ENCODE measurements at places on chromosomes 3 and 15.

DNA sequence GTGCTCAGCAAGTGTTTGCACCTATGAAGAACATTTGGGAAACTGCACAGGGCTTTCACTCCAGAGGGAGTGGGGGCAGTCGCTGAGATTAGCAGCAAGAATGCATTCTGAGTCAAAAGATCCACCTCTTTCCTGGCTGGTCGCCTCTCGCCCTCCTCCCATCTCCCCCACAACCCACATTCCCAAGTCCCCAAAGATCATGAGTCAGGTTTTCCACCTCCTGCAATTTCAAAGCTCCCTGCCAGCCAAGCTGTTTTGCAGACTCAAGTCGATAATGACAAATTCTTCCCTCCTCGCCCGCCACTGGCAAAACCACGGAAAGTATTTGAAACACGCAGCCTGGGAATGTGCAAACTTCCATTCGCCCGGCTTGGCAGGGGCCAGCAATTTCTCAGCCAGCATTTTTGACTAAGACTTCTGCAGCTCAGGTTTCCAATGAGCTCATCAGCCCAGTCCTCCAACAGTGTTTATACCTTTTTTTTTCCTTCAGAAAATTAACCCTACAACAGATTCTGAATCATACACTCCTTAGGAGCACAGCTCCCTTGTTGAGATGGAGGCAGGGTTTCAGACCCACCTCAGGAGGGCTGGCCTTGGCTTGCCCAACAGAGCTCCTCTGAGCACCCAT lies 181.4 kb downstream of the SMAD6 start:
- peak; percentile 80 for DNase-seq

DNA sequence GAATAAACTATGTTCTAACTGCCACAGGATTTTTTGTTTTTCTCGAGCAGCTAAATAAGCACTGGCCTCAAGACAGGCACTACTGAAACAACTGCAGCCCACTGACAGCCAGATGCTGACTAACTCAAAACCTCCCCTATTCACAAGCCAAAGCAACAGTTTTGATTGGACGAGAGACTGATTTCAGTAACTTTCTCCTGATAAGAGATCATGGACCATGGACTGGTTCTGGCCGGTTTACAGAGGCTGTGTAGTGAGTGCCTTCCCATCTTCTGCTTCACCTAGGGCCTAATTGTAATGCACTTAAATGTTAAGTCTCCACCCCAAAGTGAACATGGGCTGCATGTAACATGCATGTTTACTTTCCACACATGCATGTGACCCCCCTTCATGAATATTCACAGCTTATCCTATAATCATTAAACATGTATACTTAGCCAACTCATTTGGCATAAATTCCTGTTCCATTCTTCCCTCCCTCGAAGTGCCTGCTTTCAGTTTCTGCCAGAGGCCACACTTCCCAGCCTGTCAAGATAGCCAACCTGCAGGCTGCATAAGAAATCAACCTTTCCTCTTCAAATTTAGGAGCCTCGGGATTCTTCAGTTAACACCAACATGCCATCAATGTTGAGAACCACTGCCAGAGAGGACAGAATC lies 108.2 kb downstream of the ULK4 start:
- no peak for DNase-seq

DNA sequence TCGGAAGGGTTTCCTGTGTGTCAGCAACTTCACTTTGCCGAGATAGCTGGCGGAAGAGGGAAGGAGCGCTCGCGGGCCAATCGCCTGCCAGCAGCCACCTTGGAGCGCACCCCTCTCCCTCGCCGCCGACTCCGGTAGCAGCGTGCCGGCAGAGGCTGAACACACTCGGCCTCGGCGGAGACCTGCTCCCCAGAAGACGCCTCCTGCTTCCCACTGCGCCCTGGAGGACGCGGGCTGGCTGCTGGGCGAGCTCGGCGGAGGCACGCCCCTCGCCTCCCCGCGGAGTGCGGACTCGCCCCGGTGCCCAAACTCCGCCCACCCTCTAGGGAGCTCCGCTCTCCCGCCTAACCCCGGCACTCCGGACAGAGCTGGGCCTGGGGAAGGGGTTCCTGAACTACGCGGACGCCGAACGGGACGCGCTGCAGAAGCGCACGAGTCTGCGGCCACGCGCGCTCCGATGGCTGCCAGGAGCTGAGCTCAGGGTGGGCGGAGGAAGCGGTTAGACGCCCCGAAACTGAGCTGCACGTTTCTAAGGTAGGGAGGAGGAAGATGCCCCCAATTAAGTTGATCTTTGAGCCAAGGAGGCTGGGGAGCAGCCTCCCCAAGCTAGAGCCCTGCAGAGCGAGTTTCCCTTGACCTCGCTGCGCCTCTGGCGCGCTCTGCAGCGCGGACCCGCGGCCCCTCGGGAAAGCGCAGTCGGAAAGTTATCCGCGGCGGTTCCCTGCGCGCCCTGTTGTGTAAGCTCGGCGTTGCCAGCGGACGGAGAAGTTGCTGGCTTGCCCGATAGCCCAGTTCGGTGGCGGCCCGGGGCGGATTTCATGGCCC lies at the start of gene P2RY1:
Gene P2RY1 (plus strand): TSS at position 356 of the 825 bp plus-strand sequence. CDS start 652 bp downstream, outside the sequence.
- peak; percentile 39 for DNase-seq

DNA sequence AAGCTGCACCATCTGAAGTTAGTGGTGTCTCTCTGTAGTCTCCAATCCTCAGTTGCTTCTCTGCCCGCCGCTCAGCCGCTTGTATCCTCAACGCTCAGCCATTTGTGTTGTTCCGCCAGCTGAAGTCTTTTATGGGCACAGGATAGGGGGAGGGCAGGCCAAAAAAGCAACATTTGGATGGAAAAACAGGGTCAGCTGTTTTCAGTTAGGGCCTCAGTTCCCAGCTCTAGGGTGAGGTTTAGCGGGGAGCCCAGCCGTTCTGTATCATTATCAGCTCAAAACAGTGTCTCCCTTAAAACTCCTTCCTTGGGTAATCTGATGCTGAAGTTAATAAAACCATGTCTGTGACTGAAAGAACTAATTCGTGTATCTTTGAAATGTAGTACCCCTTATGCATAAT lies 329.5 kb upstream of the AZI2 start:
- no peak for DNase-seq

- DNase-seq: no peak
Observed at GRCh38 chr3:149426325-149426724, 48.2 kb upstream of the TM4SF4 start.

- DNase-seq: peak; percentile 18
Observed at GRCh38 chr3:25130724-25131520, 297.1 kb upstream of the RARB start.

- no peak for DNase-seq
Observed at GRCh38 chr3:43176666-43177065, 70.8 kb upstream of the POMGNT2 start.

DNA sequence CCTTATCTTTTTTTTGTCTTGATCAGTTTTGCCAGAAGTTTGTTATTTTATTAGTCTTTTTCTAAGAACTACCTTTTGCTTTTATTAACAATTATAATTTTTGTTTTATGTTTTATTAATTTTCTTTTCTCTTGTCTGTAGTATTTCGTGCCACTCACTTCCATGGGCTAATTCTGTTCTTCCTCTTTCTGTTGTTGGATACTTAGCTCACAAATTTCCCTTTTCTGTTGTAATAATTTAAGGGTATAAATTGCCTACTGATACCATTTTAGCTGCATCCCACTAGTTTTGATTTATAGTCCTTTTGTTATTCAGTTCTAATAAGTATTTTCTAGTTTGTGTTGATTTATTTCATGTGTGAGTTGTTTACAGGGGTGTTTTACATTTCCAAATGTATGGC lies 48.6 kb downstream of the SNRK start:
- DNase-seq: no peak

GRCh38 chr3:148730676-148731075 lies 33.0 kb downstream of the AGTR1 start:
- DNase-seq: no peak

DNA sequence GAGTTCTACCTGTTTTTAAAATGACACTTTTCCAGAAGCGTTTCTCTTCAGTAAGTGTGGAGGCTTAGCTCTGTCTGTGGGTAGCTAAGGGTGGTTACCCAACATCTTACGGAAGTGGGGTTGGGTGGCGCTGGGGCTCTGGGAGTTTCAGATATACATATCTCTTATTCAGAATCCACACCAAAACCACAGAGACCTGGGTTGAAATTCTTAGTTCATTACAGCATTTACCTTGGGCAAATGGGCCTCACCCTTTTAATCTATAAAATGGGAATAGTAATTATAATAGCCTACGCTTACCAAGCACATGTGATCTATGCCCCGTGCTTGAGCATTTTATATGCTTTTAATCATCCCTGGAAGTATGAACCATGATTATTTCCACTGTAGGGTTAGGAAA lies 9.4 kb downstream of the PTPRG start:
- no peak for DNase-seq

DNA sequence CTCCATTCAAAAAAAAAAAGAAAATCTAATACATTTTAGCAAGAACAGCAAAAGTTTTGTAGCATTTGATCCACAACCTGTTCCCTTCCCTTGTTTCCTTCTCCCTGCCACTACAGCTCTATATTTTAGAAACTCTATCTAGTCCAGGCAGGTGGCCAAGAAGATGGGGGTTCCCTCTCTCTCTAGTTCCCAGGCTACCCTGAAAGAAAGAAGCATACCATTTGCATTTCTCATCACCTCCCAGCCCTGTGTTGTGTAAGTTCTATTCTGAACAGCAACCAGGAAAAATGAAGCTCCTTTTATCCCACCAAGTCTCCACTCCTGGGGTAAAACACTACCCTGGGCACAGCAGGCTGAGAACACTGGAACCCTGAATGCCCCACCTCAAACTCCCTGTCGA lies 100.0 kb downstream of the PCCB start:
- DNase-seq: no peak

DNA sequence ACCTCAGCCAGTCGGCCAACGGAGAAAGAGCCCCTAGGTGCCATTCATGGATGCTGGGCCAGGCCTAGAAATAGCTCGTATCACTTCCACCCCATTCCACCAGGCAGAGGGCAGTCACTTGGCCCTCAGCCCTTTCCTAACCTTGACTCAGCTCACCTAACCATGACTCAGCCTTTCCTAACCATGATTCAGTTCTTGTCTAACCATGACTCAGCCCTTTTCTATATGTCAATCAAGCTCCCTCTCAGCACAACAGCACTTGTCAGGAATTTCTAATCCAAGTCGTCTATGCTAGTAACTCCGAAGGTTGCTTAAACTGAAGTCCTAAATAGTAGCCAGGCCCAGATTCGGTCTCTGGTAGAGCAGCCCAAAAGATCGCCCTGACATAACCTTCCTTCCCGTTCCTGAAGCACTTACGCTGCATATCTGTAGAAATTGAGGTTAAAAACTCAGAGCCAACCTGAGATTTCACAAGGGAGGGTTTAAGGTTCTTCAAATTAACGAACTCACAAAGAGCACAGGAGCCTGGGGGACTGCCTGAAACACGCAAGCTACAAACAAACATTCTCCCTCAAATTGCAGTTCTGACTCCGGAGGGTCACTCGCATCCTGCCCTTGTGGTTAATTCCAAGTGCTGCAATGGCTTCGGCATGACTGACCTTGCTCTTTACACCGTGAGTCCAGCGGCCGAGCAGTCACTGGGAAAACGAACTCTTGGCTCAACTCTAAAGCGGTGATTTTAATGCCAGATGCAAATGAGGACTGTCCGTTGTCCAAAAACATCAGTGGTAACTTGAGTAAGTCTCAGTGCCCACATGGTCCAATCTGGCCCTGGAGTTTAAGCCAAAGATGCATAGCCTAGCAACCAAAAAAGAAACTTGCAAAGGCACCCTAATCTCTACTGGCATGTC lies 99.9 kb downstream of the ADAMTS17 start:
- no peak for DNase-seq

DNA sequence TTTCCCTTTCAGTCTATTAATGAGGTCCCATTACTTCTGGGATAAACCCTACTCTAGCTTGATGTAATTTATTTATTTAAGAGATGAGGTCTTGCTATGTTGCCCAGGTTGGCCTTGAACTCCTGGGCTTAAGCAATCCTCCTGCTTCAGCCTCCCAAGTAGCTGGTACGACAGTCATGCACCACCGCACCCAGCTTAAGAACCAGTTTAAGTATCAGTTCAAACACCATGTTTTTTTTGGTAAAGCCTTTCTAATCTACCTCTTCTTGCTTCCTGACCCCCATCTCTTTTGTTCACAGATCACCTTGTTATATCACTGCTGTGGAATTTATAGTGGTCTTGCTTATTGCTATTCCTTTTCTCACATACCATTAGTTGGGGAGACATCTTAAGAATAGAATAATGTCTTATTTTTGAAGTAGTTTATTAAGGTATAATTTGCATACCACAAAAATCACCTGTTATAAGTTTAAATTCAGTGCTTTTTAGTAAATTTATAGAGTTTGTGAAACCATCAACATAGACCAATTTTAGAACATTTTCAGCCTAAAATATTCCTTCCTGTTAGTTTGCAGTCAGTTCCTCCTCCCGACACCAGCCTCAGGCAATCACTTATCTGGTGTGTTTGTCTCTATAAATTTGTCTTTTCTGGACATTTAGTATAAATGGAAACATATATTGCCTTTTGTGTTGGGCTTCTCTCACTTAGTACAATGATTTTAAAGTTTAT lies 257.9 kb downstream of the PDCD6IP start:
- no peak for DNase-seq

DNA sequence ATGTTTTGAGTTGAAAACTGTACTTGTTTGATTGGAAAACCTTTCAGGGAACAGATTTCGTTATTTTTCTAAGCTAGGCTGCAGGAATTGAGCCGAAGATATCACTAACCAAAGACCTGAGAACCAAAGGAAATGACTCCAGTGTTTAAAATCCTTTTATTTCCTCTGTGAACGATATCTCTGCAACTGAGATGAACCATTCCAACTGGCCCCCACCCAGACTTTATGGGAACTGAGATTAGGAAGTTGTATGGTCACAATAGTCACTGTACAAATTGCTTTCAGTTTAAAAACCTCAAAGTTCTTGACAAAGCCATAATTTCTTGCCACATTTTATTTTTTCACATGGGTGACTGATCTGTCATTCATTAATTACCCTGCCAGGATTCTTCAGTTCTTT lies 232.4 kb downstream of the RBMS3 start:
- DNase-seq: no peak

DNA sequence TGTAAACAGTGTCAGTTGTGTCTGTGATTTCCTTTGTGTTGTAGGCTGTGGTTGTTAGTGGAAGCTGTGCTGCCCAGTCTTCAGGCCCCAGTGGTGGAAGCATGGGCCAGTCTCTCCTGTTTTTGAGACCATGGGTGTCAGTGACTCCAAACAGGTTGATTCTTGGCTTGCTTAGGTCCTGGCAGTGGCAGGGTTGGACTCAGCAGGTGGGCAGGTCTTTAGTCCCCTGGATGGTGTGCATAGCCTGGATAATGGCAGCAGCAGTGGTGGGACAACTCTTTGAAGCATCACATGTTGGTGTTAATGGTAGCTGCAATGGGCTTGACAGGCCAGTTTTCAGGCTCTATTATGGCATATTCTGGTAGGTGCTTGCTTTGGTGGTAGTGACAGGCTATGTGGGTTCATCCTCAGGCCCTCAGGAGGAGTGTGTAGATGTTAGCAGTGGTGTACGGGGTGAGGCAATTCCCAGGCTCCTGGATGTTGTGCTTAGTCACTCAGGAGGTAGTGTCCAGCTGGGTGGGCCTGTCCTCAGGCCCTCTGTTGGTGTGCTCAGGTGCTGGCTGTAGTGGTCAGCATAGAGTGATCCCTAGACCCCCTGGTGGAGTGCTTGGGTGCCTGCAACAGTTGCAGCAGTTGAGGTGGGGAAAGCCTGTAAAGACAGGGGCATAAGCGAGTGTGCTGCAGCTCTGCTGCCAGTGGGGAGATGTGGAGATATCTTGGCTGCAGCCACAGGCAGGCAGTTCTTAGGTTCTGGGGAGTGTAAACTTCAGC lies 596.7 kb downstream of the PDCD6IP start:
- no peak for DNase-seq

GRCh38 chr15:97968380-97968779 lies 7.9 kb downstream of the ARRDC4 start:
- no peak for DNase-seq
